ENCODE measurements at places on chromosomes 11 and 22. TPM values are rescaled to one million over a fixed set of nuclear protein-coding genes. Genes with fewer than 3 reads are reported as not detected.

DNA sequence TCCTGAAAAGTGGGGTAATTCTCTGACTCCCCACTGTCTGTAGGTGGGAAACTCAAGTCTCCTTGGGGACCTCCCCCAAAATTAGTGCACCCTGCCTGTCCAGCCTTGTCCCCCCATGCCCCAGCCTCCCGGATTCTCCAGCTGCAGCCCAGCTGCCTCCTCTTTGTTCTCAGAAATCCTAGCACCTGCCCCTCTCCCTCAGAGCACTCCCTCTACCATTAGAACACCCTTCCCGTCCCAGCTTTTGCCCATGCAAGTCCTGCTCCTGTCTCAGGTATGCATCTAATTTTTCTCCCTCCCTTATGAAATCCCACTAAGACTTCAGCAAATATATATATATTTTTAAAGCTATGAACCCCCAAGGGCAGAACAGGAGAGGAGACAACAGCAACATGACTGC, 37.3 kb downstream of the LRFN4 start:
- DNase-seq, result no peak

RAC2 gene
- total RNA-seq, result 963 TPM

MICALL1 gene
- total RNA-seq, result 31.3 TPM

- DNase-seq, result no peak
Observed at GRCh38 chr22:36644333-36644757, 59.2 kb downstream of the CACNG2 start.

VPS11 gene
- 46.2 TPM for total RNA-seq

- DNase-seq, result no peak
Observed at GRCh38 chr22:28148816-28149465, 229.9 kb upstream of the PITPNB start.

DNA sequence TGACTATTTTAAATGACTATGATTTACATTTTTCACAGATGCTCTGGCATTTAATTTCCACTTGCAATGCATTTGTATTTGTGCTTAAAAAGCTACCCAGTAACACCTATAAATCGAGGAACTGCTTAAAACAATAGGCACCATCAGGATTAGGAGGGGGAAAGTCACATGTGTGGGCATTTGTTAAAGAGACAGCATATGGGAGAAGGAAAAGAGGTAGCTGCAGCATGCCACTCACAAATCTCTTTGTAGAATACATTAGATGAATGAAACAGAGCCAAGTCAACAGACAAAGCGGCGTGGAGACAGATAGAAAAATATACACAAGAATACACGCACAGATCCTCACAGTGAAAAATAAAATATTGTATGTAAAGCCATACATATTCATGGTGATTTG, 228.0 kb downstream of the CADM1 start:
- no peak for DNase-seq

GAB4 gene
- total RNA-seq, result not detected

THRSP gene
- total RNA-seq, result not detected

- DNase-seq, result no peak
Observed at GRCh38 chr11:44816761-44817160, 90.0 kb downstream of the TSPAN18 start.

GRCh38 chr22:23178512-23179254, 1.6 kb upstream of the BCR start:
- peak; percentile 75 for DNase-seq

DNA sequence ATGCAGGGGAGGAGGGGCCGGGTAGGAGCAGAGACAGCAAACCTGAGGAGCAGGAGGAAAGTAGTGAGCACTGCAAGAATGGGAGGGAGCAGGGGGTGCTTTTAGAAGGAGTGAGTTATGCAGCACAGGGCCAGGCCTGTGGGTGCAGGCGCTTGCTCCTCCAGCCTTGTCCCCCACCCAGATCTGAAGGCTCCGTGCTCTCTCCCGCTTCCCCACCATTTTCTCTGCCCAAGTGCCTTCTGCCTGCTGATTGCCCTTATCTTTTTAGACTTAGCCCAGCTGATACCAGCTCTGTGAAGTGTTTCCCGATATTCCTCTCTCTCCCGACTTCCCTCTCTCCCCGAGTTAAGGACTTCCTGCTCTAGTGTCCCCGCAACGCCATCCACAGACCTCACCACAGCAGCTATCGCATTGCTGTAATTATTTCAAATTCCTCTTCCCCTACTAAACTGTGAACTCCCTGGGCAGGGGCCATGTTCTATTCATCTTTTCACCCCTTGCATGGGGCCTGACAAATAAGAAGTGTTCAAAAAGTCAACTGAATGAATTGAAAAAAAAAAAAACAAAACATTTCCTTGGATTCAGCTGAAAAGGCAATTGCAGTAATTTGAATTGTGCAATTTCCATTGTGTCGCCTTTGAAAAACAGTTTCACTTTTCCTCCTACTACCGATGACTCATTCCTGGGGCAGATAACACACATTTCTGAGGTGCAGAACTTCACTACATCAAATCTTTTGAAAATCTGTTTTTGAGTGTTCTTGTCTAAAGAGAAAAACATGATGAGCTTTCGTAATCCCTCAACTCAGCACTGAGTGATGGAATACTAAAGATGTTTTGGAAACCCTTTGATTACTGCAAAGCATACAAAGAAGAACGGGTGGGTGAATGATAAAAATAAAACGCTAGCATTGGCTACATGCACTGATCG, 69.7 kb upstream of the BMAL1 start:
- DNase-seq, result no peak

DNA sequence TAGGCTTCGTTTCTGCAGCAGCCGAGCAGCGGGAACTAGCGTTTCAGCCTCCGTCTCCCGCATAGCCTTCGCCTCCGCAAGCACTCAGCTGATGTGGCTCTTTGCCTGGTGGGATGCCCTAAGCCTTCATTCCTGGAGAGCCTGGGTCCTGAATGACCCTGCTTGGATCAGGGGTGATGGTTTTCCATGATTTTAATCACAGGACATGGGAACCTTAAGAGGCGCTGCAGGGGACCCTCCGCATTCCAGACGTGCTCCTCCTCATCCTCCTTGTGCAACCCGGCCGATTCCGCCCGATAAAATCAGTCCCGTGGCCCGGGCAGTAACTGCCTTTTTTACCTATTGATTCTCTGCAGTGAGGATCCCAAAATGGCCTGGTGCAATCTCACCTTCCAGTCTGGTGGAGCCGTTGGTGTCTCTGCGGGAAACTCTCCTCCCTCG, 8.2 kb downstream of the C11orf21 start:
- no peak for DNase-seq

- DNase-seq, result no peak
Observed at GRCh38 chr11:44333271-44334218, 23.6 kb upstream of the ALX4 start.

DNA sequence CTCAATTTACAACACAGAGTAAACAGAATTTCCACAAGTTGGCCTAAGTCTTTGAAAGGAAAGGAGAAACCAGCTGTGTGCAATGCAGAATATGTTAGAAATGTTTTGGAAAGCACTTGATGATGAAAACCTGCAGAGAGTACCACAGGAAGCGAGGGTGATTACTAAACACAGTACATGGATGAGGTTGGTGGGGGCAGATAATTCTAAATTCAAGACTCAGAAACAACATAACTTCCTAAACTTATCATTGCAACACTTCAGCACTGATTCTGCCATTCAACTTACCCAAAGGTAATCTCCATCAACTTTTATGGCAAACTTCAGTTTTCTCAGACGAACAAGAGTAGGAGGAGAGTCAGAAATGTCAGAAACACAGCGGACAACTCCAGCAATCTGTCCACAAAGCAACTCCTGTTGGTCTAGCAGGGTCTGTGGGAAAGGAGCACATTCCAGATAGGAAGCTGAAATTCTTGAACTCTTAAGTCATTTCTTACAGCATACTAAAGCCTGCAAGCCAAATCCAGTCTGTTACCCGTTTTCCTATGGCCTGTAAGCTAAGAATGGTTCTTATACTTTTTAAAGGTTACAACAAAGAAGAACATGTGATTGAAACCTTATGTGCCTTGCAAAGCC, 6.8 kb downstream of the HPS4 start:
- DNase-seq, result no peak

DNA sequence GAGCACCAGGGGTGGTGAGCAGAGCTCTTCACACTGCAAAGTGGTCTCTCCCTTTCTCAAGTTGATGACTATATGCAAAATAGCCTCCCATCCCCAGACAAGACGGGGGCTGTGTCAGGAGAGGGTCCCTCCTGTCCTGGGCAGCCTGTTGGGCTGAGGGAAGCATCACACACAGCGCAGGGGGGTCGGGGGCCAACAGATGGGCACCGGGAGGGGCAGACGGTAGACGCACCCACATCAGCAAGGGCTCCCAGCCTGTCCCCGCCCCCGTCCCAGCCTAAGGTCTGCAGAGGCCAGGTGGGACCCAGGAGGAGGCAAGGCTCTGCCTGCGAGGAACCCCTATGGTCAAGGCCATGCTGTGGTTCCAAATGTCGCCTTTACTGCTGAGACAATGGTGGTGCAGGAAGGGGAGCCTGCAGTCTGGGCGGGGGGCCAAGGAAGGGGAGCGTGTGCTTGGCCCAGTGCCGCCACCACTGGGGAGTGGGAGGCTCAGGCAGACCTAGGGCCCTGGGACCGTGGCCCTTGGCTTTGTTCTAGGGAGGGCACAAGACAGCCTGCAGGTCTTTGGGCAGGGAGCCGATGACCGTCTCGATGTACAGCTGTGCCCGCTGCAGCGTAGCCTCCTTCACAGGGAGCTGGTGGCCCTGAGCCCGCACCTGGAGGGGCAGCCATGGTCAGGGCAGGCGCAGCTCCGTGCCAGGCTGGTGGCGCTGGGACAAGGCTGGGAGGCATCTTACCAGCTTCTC, 4.3 kb upstream of the PLXNB2 start:
- DNase-seq, result peak; percentile 27

DNA sequence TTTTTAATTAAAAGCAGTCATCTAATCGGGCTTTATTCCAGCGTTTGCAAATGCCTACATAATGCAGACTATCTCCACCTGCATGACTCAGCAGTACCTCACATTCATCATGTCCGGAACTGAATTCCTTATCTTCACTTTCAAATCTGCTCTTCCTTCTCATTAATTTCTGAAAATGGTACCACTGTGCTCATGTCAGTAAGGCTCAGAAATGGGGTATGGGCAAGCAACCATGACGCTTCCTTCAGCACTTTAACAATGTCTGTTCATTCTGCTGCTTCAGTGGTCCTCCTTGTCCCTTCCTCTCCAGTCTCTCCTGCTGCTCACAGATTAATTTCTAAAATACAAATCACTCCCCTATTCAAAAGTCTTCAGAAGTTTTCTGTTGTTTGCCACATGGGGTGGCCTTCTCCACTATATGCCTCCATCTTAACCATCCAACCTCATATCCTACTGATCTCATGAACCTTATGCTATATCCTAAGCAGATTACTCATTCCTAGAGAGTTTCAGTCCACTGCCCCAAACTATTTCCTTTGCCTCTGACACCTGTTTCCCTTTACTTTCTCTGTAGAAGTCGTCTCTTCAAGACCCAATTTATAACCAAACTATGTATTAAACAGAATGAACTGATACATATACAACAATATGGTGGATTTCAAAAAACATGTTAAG, 7.0 kb downstream of the GTF2H1 start:
- DNase-seq, result no peak

DNA sequence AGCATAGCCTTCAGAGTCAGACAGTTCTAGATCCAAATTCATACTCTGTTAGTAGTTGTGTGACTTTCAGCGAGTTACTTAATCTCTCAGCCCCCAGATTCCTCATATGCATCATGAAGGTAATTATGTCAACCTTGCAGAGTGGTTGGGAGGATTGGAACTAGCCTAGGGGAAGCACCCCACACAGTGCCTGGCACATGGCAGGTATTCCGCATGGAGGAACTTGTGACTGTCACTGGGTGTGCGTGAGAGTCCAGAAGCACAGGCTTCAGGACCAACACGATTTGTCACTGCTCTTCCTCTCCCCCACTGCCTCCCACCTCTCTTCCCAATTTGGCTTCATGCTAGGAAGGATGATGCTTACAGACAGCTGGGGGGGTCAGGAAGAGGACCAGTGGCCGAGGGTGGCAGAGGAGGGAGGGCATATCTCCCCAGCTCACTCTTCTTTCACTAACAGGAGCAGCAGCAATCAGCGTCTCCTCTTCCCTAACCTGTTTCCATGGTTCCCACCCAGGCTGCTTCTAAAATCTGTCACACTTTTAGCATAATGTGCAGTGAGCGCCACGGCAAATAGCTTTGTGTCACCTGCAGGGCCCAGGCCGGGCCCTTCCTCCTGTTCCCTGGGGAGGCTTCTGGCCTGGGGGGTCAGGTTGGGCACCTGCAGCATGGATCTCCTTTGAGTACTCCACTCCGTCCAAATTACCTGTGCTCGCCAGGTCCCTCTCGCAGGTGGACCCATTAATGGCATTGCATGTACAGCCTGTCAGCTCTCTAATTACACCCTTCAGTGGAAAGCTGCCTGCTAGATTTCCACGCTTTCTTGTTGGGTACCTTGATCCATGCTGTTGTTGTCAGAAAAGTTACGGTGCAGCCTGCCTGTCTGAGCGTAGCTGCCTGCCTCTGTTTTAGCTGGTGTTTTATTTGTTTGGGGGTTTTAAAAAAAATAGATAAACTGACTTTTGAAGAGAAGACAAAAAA, 400.4 kb downstream of the NXPE2 start:
- no peak for DNase-seq

- DNase-seq, result peak; percentile 18
Observed at GRCh38 chr22:30872285-30873041, 96.1 kb downstream of the MORC2 start.

- DNase-seq, result no peak
Observed at GRCh38 chr22:16961477-16962186, 46.4 kb downstream of the GAB4 start.

INPP5J gene
- 0.39 TPM for total RNA-seq

TPH1 gene
- 0.40 TPM for total RNA-seq

CCDC87 gene
- 0.14 TPM for total RNA-seq

DNA sequence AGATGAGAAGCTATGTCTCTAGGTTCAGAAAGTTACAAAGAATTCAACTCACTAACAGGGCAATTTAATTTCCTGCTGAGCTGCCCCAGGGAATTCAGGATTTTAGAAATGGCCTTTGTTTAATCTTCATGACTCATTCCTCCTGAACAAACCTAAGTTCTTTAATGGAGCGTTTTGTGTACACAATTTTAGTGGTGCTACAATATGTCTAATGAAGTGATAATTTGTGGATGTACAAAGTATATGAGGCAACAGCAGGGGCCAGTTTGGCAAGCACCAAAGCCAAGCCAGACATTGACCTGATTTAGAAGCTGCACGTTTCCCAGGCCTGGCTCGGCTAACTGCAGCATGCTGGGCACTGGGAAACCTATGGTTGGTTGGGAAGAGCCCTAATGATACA, 34.4 kb upstream of the HEPHL1 start:
- DNase-seq, result no peak

MDK gene
- total RNA-seq, result 7.4 TPM

Data from activated naive CD8-positive, alpha-beta T cell treated with anti-CD3 and anti-CD28 coated beads, Interleukin-2, amount 10 ng/mL, durations not matched to agents 7 days and 5 days (primary cell).